ENCODE measurements at places on chromosomes 11 and 22.

DNA sequence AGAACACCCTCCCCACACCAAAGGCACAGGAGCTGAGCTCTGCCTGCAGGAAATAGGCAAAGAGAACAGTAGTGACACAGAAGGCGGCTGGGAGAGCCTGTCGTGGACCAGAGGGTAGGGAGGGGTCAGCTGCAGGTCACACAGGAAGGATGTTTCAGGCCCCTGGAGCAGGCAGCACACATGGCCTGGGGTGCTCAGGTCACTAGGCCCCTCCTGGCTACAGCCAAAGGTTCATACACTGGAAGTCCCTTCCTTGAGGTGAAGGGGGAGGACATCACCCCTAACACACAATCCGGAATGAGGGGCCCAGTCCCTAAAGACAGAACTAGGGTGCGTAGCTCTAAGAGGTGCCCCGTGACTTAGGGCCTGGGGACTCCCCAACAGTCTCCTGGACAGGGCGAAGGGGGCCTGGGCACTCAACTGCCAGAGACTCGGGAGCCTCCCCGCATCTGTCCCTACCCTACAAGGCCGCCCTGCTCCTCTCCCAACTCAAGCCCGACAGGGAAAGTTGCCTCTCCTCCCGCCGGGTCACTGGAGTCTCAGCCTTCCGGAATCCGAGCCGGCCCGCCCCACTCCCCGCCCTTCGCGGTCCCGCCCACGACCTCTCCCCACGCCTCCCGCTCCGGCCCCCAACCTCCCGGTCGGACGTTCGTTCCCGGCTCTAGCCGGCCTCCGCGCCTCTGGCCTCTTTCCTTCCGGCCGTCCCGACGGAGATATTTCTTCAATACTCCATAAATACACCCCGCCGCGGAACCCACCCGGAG, at the start of gene CYB5R2:
CYB5R2 (minus strand) TSS at position 541 of the 764 bp plus-strand sequence. CDS start 675 bp downstream, outside the sequence.
- no peak for DNase-seq

GRCh38 chr11:91686700-91687099, 537.9 kb upstream of the FAT3 start:
- no peak for DNase-seq

- no peak for DNase-seq
Observed at GRCh38 chr22:27274770-27275449, 526.6 kb downstream of the MN1 start.

DNA sequence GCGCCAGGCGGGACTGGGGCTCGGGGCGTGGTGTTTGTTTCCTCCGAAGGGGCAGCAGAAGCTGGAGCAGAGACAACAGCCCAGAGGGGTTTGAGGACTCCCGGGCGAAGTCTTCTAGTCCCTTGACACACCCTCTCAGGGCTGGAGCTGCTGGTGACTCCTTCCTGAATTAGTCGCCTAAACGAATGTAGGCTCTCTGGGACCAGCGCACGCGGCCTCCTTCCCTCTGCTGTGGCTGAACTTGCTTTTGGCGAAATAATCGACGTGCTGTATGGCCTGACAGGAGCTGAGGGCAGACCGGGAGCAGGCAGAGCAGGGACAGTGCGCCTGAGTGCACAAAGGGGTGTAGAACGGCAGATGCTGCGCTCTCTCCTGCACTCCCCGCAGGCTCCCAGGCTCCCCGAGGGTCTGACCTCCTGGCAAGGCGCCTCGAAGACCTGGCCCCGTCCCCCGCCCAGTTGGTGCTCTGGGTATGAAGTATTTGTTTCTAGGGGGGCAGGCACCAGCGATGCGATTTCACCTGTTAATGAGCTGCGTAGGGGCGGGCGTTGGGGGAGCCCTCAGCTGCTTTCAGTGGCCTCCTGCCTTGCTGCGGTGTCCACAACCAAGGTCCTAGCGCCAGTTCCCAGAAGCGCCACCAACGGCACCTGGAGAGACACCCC, 5.3 kb downstream of the SLC17A6 start:
- no peak for DNase-seq

DNA sequence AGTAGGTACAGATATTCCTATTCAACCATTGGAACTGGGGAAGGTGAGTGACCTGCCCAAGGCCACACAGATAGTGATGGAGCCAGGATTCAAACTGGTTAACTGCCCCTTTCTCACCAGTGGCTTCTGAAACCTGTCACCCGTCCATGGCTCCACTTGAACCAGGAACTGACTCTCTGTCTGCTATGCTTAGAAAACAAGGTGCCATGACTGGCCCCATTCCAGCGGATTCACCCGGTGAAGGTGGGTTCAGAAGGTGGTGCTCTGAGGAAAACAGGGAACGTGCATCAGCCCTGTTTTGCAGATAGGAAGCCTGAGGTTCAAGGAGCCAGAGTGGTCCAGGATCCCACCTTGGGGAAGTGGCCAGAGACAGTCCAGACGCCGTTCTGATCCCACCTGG, 2.6 kb upstream of the PATZ1 start:
- DNase-seq: no peak

GRCh38 chr11:93348930-93349329, 18.4 kb downstream of the DEUP1 start:
- DNase-seq: no peak

DNA sequence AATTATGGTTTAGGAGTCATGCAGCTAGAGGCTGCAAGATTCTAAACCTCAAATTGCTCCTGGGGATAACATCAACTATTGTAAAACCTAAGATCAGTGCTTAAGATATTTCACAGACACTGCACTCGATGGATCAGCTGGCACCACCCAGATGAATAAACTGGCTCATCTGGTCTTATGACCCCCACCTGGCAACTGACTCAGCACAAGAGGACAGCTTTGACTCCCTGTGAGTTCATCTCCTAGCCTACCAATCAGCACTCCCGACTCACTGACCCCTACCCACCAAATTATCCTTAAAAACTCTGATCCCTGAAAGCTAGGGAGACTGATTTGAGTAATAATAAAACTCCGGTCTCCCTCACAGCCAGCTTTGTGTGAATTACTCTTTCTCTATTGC, 782 bp upstream of the TTC12 start:
- DNase-seq: no peak

All from activated naive CD4-positive, alpha-beta T cell treated with anti-CD3 and anti-CD28 coated beads, Interleukin-2, amount 50 U/mL, for 72 hours (primary cell).